ENCODE measurements at places on chromosomes 6 and 20. TPM values are rescaled to one million over a fixed set of nuclear protein-coding genes. Genes with fewer than 3 reads are reported as not detected.

- H3K4me3 ChIP-seq, result no peak overlapping the region
- no peaks in the 10 kb centered on the region for H3K36me3 ChIP-seq
- no peak for DNase-seq
- no peaks in the 10 kb centered on the region for H3K4me1 ChIP-seq
Measured at GRCh38 chr6:10561611-10562199, 40.6 kb downstream of the GCNT2 start.

- no peaks in the 10 kb centered on the region for H3K36me3 ChIP-seq
- H3K27ac ChIP-seq, result peak overlapping the region; percentile 99
- H3K27me3 ChIP-seq, result no peaks in the 10 kb centered on the region
- no peak overlapping the region for H3K4me3 ChIP-seq
- peaks cover 2% of the 10 kb centered on the region for H3K4me1 ChIP-seq
- no peak for DNase-seq
Measured at GRCh38 chr6:145736661-145737144, 1.4 kb upstream of the EPM2A start.

GRCh38 chr6:155311086-155311485 is 3.2 kb downstream of the TFB1M start:
- no peaks in the 10 kb centered on the region for H3K27me3 ChIP-seq
- no peak overlapping the region for H3K4me3 ChIP-seq
- H3K27ac ChIP-seq, result no peak overlapping the region
- no peaks in the 10 kb centered on the region for H3K4me1 ChIP-seq

DNA sequence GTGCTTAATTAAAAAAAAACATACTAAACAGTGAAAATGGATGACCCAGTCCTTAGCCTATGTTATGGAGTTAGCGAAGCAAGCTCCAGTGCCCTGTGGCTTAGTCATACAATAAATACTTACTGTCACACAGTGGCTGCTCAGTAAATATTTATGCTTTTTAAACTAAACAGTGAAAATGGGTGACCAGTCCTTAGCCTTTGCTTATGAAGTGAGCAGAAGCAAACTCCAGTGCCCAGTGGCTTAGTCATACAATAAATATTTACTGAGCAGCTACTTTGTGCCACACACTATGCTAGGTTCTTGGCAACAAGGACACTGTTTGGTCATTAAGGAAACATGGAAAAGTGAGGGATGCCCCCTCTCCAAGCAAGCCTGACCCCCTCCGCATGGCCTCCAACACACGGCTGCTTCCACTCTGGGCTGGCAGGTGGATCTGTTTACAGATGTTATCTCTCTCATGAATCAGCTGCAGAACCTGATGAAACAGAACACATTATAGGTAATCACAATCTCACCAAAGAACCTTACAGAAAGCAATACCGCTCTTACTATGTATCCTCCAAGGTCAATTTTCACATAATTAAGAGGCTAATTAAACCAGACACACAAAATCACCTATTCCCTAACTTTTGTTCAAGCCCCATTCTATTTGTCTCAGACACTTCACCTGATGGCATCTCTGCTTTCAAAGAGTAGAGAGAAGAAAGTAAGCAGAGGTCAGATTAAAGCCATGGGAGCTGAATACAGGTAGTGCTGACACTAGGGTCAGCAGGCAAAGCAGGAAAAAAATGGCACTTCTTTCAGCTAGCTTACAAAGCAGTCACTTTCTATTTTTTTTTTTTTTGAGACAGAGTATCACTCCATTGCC is 27.3 kb downstream of the CDK5RAP1 start:
- DNase-seq, result no peak
- no peaks in the 10 kb centered on the region for H3K27me3 ChIP-seq
- H3K36me3 ChIP-seq, result no peaks in the 10 kb centered on the region
- no peak overlapping the region for H3K4me3 ChIP-seq

- H3K27me3 ChIP-seq, result no peaks in the 10 kb centered on the region
- DNase-seq, result no peak
Measured at GRCh38 chr20:39107741-39108140, 145.6 kb downstream of the DHX35 start.

DNA sequence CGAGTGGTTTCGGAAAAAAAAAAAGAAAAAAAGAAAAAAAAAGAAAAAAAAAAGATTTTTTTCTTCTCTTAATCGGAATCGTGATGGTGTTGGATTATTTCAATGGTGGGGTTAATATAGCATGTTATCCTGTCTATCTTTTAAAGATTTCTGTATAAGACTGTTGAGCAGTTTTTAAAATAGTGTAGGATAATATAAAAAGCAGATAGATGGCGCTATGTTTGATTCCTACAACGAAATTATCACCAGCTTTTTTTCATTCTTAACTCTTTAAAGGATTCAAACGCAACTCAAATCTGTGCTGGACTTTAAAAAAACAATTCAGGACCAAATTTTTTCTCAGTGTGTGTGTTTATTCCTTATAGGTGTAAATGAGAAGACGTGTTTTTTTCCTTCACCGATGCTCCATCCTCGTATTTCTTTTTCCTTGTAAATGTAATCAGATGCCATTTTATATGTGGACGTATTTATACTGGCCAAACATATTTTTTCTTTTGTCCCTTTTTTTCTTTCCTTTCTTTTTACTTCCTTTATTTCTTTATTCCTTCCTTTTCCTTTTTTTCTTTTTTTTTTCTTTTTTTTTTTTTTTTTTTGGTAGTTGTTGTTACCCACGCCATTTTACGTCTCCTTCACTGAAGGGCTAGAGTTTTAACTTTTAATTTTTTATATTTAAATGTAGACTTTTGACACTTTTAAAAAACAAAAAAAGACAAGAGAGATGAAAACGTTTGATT is 3.6 kb downstream of the SOX4 start:
- H3K4me1 ChIP-seq, result peaks cover 5% of the 10 kb centered on the region
- no peak for DNase-seq
- H3K4me3 ChIP-seq, result peak overlapping the region; percentile 85
- no peaks in the 10 kb centered on the region for H3K36me3 ChIP-seq
- H3K27me3 ChIP-seq, result no peaks in the 10 kb centered on the region
- peak overlapping the region; percentile 83 for H3K27ac ChIP-seq

- DNase-seq, result no peak
- no peak overlapping the region for H3K4me3 ChIP-seq
- no peaks in the 10 kb centered on the region for H3K4me1 ChIP-seq
- no peaks in the 10 kb centered on the region for H3K36me3 ChIP-seq
Measured at GRCh38 chr6:130303431-130303830, 62.4 kb upstream of the TMEM200A start.

- H3K4me3 ChIP-seq, result no peak overlapping the region
- no peaks in the 10 kb centered on the region for H3K36me3 ChIP-seq
- H3K27me3 ChIP-seq, result no peaks in the 10 kb centered on the region
- no peak overlapping the region for H3K27ac ChIP-seq
- no peaks in the 10 kb centered on the region for H3K4me1 ChIP-seq
Measured at GRCh38 chr6:120682145-120682544, 652.1 kb downstream of the TBC1D32 start.

GRCh38 chr20:63123331-63123741 is 92.6 kb downstream of the YTHDF1 start:
- DNase-seq, result no peak
- H3K27ac ChIP-seq, result no peak overlapping the region
- no peaks in the 10 kb centered on the region for H3K36me3 ChIP-seq
- no peak overlapping the region for H3K4me3 ChIP-seq
- H3K27me3 ChIP-seq, result no peaks in the 10 kb centered on the region

GRCh38 chr6:119511024-119511423 is 161.5 kb upstream of the MAN1A1 start:
- H3K4me3 ChIP-seq, result no peak overlapping the region
- H3K27me3 ChIP-seq, result no peaks in the 10 kb centered on the region
- no peak for DNase-seq
- H3K27ac ChIP-seq, result no peak overlapping the region
- H3K4me1 ChIP-seq, result no peaks in the 10 kb centered on the region

DNA sequence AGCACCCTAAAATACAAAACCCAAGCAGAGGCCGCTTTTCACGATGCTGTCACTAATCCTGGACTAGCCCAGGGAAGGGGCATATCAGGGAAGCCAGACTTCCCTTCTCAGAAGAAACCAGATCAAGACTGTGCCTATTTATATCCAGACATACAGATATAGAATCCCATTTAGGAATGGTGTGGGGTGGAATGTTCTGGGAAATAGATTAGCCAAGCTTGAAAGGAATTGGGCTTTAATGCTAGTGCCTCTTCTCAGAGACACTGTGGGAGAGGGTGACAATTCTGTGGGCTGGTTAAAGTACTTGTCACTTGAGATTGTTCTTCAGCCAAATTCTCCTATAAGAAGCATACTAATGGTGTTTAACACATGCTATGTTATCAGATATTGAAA is 45.5 kb downstream of the SNAP25 start:
- H3K36me3 ChIP-seq, result no peaks in the 10 kb centered on the region
- no peak for DNase-seq
- H3K4me1 ChIP-seq, result no peaks in the 10 kb centered on the region
- H3K27me3 ChIP-seq, result no peaks in the 10 kb centered on the region
- no peak overlapping the region for H3K4me3 ChIP-seq
- no peak overlapping the region for H3K27ac ChIP-seq

- no peaks in the 10 kb centered on the region for H3K27me3 ChIP-seq
- no peak for DNase-seq
- H3K4me3 ChIP-seq, result no peak overlapping the region
- no peak overlapping the region for H3K27ac ChIP-seq
Measured at GRCh38 chr6:109653264-109653663, 37.7 kb downstream of the AK9 start.

DNA sequence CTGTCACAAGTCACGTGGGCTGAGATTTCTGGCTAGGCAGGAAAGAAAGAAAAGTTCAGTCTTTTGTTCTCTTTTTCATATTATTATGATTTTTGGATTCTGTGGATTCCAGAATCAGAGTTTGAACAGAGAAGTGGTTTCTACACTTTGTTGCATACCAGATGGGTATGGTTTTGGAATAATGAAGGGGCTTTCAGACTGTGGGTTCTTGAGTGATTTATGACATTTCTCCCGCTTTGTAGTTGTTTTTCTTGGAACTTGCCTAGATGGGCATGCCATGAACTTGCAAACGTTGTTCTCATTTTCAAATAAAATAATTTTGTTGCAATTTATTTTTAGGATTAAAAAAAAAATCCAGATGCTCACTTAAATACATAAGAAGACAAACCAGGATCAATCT is 34.4 kb downstream of the CBFA2T2 start:
- no peak overlapping the region for H3K4me3 ChIP-seq
- H3K4me1 ChIP-seq, result peaks cover 3% of the 10 kb centered on the region
- DNase-seq, result no peak
- no peaks in the 10 kb centered on the region for H3K27me3 ChIP-seq
- no peak overlapping the region for H3K27ac ChIP-seq
- no peaks in the 10 kb centered on the region for H3K36me3 ChIP-seq

DNA sequence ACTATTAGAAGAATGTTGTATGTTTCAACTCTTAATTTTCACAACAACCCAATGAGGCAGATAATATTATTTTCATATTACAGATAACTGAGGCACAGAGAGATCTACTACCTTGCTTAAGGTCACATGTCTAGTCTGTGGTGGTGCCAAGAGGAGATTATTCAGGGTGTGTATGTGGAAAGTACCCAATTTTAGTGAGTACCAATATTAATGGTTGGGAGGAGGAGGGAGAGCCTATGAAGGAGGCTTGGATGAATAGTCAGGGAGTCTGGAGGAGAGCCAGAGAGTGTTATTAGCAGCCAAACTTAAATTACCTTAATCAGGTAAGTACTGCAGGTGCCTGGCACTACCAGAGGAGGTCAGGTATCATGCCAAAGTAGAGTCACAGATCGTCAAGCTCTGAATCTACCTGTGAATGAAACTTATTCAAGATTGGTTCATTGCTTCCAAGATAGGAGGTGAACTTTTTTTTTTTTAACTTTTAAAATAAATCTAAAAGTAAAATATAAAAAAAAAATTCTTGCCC is 10.9 kb upstream of the CALHM6 start:
- H3K4me3 ChIP-seq, result no peak overlapping the region
- no peak for DNase-seq

- H3K27me3 ChIP-seq, result no peaks in the 10 kb centered on the region
- H3K4me1 ChIP-seq, result peaks cover 8% of the 10 kb centered on the region
- no peak overlapping the region for H3K27ac ChIP-seq
Measured at GRCh38 chr6:7156643-7157278, 49.0 kb downstream of the RREB1 start.

GRCh38 chr20:59776626-59777330 is 156.7 kb downstream of the SYCP2 start:
- DNase-seq, result no peak
- no peaks in the 10 kb centered on the region for H3K4me1 ChIP-seq

DNA sequence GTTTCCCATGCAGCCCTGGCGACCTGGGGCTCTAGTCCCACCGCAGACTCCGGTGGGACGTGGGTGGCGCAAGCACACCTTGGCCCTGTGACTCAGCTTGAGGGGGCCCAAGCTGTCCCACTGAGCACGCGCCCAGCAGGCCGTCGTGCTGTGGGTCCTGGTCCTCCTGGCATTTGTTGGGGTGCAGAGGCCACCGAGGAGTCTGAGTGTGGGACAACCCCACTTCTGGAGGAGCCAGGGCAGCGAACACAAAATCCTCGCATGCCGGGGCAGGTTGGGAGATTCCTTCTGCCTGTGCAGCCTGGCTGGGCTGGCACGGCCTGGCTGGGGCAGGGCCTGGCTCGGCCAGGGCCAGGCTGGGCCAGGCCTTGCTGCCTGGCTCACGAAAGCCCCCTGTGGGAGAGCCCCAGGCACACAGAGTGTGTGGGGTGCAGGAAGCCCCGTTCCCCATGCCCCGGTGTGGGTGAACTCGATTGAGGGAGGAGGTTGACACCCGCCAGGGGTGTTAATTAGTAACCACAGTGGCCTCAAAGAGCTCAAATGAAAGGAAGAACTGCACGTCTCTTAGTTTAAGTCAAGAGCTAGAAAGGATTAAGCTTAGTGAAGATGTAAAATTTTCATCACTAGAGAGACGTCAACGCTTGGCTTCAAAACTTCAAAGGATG is 1808.5 kb upstream of the DEFB115 start:
- DNase-seq, result no peak
- no peak overlapping the region for H3K4me3 ChIP-seq
- H3K36me3 ChIP-seq, result no peaks in the 10 kb centered on the region
- H3K27me3 ChIP-seq, result no peaks in the 10 kb centered on the region

GRCh38 chr20:60097285-60097684 is 139.1 kb downstream of the CDH26 start:
- no peak overlapping the region for H3K4me3 ChIP-seq
- no peak overlapping the region for H3K27ac ChIP-seq
- no peaks in the 10 kb centered on the region for H3K36me3 ChIP-seq

The PTK6 gene
- 0.15 TPM for total RNA-seq

The HTR1E gene
- total RNA-seq, result 0.75 TPM

The OR2H2 gene
- total RNA-seq, result not detected

The NKAPL gene
- 0.34 TPM for total RNA-seq

The EGFL8 gene
- total RNA-seq, result 11.8 TPM

The TNF gene
- 0.30 TPM for total RNA-seq

The GRIK2 gene
- total RNA-seq, result 0.12 TPM

The PTPRT gene
- total RNA-seq, result 3.2 TPM
